ENCODE measurements at places on chromosomes 2 and 18.

DNA sequence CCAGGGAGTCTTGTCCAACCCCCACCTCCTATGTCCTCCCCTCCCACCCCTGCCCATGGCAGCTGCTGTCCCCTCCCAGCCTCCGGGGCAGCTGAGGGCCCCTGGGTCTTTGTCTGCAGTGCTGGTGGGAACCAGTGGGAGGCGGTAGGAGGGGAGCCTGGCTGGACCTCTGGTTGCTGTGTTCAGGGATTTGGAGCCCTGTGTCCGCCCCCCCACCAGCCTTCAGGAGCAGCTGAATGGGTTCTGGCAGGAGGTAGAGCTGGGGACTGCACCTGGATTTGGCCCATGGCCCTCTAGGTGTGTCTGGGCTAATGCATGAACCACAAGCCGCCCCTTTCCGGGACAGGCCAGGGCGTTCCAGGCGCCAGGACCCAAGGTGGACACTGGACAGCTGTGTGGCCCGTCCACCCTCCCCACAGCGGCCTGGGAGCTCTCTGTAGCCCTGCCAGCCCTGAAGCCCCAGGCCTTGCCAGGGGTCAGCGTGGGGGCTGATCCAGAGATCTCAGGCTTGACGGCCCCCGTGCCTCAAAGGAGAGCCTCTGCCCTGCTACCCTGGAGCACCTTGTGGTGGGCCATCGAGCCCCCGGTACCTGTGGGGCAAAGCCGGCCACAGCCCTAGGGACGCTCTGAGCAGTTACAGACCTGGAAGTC is 25.4 kb downstream of the GPC1 start:
- no peak for DNase-seq

GRCh38 chr2:233448575-233448974 is 94.3 kb downstream of the DGKD start:
- no peak for DNase-seq

- no peak for DNase-seq
Measured at GRCh38 chr2:222040333-222040732, 258.5 kb downstream of the PAX3 start.

DNA sequence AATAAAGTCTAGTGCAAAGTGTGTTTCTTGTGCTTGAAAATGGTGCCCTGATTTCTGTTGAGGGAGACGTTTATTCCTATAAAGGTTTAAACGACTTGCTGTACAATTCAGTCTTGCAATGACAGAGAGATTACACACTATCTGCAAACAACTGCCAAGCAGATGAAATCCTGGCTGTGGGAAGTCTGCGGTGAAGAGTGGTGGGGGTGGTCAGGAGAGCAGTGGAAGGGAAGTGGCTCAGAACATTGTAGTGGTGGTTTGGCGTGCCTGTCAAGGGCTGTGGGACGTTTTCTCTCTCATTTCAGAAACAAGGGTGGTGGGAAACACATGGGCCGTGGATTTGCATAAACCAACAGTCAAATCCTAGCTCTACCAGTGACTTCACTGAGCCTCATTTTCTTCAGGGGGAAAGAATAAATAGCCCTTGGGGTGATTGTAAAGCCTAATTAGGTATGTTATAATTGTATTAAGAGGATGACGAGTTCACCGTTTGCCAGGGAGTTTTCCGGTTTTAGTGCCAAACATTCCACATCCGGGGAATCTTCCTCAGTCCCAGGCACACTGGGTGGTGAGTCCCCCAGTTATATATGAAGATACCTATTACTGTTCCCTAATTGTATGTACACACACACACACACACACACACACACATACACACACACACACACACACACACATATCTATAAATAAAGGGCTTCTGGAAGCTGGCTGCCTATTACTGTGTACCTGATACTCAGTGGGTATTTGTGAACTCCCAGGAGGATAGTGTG is 115.0 kb downstream of the SPTBN1 start:
- no peak for DNase-seq

GRCh38 chr18:2424420-2424819 is 146.9 kb downstream of the METTL4 start:
- DNase-seq: no peak

Data from stimulated activated CD8-positive, alpha-beta memory T cell treated with anti-CD3 and anti-CD28 coated beads, Interleukin-4, amount 100 ng/mL, for 1 hour (primary cell).